ELF-1 (cell line): ENCODE measurements at places on chromosomes 11 and 22.

DNA sequence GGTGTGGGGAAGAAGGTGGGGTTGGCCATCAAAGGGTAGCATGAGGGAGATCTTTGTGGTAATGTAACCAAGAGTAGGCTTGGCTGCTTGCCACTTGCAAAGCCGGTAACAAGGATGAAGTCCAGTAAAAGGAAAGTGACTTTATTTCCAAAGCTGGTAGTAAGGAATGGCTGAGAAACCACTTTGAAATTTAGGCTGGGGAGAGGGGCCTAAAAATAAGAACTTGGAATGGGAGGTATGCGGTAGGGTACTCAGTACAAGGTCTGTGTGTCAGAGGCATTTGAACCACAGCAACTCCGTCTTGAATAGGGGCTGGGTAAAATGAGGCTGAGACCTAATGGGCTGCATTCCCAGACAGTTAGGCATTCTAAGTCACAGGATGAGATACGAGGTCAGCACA, 216.0 kb upstream of the ISX start:
- DNase-seq, result no peak

- DNase-seq, result no peak
These were observed 43.0 kb upstream of the RTL6 start for GRCh38 chr22:44540756-44541670.

DNA sequence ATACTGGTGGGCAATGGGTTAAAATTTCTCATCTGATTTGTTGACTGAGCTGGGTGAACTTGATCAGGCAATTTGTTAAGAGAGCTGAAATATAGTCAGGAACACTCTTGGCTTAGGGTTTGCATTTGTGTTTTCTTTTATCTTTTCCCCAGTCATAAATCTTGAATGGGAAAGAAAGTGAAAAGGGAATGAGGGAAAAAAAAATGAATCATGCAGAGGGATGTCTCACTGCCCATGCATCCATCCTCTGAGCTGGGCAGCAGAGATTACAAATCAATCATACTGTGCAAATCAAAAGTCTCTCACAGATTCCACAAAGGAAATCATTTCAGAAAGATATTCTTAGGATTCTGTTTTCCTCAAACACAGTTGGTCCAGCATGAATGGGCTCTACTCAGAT, 174.2 kb upstream of the MPPED2 start:
- no peak for DNase-seq

DNA sequence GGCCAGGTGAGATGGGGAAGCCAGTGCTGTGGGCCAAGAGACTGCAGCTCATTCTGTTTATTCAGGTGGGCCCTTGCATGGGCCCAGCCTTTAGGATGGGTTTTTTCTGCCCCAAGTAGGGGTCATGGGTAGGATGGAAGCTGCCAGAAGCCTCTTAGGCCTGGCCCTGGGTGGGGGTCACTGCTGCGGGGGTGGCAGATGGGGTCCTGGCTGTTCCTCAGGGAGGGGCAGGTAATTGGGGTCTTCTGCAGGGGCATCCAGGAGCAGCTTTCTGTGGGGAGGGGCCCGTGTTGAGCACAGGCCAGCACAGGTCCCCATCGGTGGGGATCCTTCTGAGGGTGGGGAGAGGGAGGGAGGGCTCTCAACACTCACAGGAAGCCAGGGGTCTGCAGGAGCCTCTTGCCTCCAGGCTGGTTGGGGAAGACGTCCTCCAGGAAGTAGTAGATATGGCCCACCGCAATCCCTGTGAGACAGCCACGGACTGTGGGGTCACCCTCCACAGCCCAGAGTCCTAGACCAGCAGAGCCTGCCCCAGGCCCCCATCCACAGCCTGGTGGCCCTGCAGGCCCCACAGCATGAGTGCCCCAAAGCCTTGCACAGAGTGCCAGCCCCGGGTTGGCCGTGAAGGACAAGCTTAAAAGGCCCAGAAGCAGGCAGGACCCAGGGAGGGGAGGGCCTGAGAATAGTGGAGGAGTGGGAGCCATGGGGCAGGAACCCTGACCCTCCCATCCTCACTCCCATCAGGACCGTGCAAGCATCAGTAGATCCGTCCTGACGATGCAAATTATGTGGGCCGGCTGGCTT, 1.9 kb downstream of the DERL3 start:
- no peak for DNase-seq

GRCh38 chr11:12998336-12998735, 10.8 kb upstream of the RASSF10 start:
- DNase-seq, result no peak

- DNase-seq, result peak; percentile 88
These were observed 94.1 kb downstream of the SWAP70 start for GRCh38 chr11:9757809-9758636.
